KBM-7 (cell line): ENCODE measurements at places on chromosomes 3 and 15.

GRCh38 chr3:113243846-113244245 is 32.5 kb downstream of the BOC start:
- DNase-seq, result no peak

DNA sequence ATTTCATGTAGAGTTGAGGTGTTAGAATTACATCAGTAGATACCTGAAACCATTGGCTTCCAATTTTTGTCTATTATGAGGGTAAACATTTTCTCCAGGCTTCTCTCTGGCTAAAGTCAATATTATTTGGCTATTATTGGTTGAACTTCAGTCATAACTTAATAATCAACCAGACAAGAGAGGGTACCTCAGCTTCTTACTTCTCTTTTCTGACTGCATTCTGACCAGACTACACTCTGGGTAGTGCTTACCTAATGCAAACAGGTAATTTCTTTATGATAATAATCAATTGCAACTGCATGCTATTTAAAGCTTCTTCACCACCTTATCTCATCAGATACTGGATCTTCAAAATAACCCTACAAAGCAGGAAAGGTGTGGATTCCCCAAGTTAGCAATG is 85.1 kb downstream of the ANP32A start:
- DNase-seq, result no peak

DNA sequence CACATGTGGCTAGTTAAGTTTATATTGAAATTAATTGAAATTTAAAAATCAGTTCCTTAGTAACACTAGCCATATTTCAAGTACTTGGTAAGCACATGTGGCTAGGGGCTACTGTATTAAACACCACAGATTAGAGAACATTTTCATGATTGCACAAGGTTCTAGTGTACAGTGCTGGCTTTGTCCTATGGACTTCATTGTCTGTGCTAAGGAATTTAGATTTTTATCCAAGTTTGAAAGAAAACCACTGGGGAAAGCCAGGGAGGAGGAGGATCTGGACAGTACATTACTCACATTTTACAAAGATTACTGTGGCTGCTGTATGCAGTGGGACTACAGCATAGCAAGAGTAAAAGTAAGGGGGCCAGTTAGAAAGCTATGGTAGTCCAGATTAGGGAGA is 13.9 kb downstream of the STAC start:
- no peak for DNase-seq

GRCh38 chr3:14548321-14548729 is 8.2 kb upstream of the GRIP2 start:
- DNase-seq, result peak; percentile 58

DNA sequence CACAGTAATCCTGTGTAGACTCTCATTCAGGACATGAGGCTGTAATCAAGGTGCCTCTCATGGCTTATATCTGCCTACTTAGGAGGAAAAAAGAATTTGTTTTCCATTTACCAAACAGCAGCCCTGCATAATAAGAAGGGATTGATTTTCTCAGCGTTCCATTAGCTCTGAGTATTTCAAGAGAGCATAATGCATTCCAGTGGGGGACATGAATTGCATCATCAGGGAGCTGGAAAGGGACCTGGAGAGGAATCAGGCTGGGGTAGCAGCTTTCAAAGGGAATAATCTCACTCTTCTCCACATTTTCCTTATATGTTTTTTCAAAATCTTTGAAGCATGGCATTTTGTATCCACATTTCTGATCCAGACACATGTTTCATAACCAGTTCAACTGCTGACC is 150.6 kb upstream of the ANKRD28 start:
- DNase-seq, result no peak

DNA sequence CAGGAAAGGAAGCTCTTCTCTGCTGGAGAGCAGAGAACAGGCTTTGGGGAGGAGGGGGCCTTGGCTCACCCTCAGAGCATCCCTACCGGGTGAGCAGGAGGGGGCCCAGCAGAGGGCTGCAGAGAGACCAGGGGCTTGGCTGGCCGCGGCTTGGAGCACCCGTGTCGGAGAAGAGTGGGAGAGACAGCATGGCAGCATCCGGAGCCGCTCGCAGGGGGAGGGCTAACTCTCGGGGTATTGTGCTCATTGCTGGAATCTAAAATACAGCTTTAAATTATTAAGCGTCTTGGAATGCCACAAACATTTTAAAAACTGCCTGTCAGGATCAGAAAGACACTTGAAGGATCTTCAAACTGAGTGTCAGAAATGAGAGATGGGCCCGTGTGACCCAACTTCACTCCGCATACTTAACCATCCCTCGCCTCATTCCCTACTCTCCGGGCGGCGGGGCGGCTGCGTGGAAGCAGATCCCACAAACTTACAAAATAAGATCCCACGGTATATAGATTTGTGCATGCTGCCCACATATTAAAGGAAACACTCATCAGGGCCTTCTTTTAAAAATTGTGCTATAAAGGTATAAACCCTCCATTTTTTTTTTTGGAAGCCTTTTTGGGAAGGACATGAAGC is 53.9 kb downstream of the EIF4E3 start:
- DNase-seq, result no peak

GRCh38 chr3:196931828-196932587 is 10.3 kb downstream of the NCBP2 start:
- no peak for DNase-seq

DNA sequence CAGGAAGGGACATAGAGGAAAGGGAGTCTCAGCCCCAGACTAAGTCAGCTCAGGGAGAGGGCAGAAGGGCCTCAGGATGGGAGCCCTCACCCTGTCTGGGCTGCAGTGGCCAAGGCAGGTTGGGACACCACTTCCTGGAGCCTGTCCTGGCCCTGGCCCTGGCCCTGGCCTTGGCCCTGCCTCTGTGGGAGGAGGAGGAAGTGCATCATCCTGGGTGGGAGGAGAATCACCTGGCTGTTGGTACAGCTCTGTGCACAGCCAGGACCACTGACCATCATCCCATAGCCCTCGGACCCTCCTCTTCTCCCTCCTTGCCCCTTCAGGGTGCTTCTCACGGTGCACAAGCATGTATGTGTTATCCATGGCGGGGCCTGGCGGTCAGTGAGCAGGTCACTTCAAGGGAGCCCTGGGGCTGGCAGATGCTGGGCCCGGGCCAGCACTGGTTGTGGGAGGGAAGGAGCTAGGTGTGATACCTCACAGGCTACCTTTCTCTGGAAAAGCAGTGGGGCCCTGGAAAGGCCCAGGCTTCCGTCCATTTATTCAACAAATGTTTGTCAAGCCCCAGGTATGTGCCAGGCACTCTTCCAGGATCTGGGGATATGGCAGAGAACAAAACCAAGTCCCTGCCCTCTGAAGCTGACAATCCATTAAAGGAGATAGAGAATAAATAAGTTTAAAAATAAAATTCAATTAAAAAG is 8.2 kb upstream of the APEH start:
- no peak for DNase-seq

- no peak for DNase-seq
Measured at GRCh38 chr3:189394599-189395121, 222.9 kb downstream of the TPRG1 start.

- DNase-seq, result no peak
Measured at GRCh38 chr3:107496855-107497254, 25.9 kb upstream of the BBX start.

DNA sequence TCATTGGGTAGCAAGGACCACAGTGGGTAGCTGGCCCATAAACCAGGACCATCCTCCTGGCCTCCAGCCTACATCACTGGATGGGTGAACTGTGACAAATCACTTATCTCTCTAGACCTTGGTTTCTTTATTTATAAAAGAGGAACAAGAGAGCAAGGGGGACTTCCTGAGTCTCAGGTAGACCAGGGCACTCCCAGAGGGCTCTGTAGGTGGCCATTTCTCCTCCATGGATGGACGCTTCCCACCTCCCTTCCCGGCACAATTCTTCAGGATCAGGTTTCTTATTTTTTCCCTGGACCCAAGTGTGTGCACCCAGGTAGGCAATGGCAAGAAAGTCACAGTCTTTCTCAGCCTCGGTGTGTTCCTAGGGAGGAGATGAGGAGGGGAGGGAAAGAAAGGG is 41.4 kb upstream of the SPATA12 start:
- DNase-seq, result no peak

GRCh38 chr15:77059786-77060361 is 11.0 kb downstream of the TSPAN3 start:
- no peak for DNase-seq

DNA sequence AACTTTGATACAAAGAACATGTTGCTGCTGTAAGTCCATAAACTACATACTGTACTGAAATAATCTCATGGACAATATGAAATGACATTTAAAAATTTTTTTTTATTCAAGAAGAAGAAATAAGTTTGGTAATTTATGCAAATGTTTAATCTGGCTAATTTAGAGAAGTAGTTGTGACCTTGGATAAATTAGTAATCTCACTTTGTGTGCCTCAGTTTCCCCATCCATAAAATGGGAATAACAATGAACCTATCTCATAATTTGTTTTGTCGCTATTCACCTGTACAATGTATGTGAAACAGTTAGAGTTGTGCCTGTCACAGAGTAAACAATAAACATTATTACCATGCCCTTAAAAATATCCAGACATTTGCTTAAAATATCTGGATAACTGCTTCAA is 15.3 kb upstream of the DPH6 start:
- DNase-seq, result no peak

DNA sequence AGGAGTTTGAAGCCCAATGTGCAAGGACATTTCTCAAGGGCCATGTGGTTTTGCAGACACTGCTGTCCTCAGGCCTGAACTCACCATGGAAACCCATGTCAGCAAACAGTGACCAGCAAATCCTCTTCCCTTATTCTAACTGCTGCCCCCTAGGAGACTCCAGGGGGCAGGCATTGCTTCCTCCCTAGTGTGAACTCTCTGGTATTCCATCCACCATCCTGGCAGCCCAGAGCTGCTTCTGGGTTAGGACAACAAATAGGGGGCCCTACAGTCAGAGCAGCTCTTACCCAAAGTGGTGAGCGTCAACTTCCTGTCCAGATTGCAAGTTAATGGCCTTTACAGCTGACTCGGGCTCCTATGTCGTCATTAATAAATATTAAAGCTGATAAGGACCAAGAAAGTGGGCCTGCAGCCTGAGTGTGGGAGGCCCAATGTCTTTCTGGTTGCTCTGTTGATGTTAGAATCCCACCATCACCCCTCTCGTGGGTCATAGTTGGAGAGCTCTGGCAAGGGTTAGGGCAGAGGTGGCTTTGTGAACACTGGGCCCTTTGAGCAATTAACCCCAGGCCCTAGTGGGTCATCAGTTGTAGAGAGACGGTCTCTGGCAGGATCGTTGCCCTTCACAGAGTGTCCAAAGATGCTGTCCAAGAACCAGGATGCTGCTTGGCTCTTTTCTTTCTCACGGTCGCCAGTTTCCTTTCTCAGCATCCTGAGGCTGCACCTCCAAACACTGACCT is 41.5 kb downstream of the TGM4 start:
- DNase-seq, result no peak

DNA sequence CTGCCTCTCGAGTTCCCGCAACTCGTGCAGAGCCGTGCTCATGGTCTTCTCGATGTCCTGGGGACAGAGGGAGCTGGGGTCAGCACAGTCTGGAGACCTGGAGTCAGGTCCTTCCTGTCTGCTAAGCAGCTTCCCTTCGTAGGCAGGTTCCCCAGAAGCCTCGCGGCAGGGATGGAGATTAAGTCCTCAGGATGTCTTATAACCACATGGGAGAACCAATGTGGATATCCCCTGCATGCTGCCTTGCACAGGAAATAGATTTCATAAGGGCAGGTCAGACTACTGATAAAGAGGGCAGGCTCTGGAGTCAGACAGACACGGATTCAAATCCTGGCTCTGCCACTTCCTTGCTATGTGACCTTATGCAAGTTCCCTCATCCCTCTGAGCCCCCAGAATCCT is 22.6 kb upstream of the RAD18 start:
- DNase-seq, result no peak

DNA sequence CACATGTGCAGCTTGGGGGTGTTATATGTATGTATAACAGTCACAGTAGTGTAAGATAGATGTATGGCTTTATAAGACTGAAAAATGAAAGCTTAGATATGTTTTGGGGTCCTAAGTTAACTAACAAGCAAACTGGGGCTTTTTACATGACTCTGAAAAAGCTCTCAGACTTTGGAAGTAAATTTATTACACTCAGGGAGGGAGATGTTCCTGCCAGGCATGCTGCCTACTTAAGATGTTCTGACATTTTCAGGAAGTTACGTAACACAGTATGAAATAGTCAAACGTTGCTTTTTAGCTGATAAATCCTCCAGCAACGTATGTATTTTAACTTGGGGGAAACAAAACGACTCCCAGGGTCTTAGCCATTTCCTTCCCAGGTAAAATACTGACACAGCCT is 1.7 kb upstream of the IFT57 start:
- DNase-seq, result peak; percentile 69

DNA sequence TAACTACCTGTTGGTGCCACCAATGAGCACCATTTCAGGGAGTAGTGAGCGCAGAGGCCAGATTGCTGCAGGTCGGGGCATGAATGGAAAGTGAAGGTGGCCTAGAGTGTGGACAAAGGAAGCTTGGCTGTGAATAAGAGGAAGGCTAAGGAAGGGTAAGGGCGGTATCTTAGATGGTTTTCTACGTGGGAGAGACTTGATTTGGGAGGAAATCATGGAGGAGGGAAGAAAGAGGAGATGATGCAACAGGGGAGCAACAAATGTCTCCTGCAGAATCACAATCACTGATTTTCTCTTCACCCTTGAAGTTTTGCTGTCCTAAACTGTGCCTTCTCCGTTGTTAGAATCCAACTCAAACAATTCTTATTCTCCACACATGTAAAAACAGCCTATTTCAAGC is 21.8 kb downstream of the NME9 start:
- no peak for DNase-seq

DNA sequence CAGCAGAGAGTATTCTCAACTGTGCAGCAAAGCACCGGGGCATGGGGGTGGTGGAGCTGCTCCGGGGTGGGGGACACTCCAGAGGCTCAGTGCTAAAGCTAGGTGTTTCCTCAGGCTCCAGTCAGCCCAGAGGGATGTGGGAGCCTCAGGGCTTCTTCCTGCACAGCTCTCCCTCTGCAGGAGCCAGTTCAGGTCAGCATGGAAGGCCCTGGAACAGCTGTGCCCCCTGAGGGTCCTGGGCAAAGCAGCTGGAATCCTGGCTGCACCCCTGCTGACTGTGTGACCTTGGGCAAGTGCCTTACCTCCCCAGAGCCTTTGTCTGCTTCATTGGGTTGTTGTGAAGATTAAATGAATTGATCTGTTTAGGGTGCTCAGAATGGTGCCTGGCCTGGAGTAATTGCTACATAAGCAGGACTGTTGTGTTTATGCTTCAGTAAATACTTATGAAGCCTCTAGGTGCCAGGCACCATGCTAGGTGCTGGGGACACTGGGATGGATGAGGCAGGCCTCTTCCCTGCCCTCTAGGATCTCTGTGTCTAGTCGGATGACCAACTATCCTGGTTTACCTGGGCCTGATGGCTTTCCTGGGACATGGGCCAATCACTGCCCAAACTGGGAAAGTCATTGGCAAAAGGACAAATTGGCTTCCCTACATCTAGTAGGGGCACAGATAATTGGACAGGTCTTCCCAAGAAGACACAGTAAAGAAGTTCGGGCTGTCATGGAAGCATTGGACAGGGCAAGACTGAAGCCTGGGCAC is 64.2 kb upstream of the LCTL start:
- DNase-seq, result no peak

DNA sequence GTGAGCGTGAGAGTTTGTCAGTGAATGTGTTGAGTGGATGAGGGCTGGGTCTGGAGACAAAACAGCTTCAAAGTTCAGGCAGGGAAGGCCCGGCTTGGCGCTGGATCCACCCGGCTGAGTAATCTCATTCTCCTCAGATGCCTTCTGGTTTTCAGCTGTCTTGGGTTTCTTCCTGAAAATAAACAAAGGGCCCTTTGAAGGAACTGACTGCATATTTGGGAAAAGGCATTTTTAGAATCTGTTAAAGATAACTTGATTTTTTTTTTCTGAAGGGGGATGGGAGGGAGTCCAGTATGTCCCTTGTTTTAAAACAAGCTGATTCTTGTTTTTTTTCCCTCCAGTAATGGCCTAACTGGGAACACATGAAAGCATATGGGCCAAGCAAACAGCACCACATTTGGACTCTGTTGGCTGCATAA is 86.4 kb downstream of the TIGIT start:
- no peak for DNase-seq
